Pulmonary artery endothelial cell (primary cell): ENCODE measurements at places on chromosomes 5 and 9.

DNA sequence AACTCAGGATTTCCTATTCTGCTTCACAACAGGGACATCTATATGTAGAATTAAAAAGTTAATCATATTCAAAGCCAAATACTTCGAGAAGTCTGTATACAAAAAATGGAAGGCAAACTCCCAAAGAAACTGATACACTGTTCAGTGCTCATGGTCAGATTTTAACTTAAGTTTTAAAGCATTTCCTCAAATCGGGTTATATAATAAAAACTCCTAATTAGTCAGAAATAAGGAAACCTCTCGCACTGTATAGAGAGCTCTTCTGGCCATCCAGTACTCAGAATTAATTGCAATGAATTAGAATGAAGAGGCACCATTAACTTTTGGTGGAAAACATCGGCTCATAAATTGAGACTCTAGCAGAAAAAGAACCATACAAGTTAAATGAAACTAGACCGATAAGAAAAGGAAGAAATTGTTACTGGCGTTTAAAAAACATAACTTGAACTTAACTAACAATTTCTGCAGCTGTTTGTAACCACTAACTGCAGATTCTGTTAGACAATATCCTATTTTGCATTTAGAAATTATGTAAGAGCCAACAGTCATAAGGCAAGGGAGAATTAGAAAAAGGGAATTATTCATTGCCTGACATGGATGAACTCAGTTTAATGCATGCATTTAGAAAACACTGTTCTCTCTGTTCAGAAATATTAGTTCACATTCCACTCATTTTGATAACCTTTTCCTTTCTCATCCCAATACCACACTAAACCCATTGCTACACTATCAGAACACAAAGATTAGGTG lies 96.6 kb downstream of the FNBP1 start:
- DNase-seq, result no peak

GRCh38 chr9:128899566-128900322 lies 17.8 kb downstream of the LRRC8A start:
- DNase-seq, result no peak

DNA sequence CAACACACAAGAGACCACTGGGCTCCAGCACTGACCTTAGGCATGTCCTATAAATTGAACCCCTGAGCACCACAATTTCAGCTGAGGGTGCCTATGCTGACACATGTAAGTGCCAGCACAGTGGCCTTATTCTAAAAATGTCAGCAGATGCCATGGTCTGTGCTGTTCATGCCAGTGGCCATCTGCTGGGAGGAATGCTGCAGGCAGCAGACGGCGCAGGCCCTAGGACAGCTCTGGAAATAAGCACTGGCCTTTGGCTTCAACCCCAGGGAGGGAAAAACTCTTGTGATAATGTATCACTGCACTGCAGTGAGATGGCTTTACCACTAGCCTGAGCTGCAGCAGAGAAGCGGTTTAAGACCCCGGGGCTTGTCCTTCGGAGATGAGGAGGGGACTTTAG lies 98.5 kb downstream of the SYK start:
- DNase-seq, result no peak

- no peak for DNase-seq
Measured at GRCh38 chr9:2872250-2872930, 28.5 kb upstream of the PUM3 start.

GRCh38 chr9:3912817-3913216 lies 387.0 kb upstream of the RFX3 start:
- DNase-seq, result no peak

DNA sequence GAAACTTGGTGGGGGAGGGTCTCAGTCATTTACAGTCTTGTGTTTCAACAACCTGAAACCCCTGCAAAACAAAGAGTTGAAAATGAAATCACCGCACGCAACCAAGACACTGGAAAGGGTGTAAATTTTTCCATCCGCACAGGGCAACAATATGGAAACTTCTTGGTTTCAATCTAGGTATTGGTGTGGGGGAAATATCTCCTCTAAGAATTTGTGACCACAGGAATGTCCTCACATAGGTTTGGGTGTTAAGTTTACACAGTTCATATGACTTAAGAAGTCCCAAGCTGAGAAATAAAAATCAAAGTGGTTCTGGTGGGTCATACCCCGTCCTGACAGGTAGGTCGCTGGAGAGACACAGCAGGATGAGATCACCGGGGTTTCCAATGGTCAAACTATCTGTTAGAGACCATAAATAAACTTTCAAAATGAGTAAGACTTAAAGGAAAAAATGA lies 51.9 kb upstream of the PIP5K1B start:
- no peak for DNase-seq

GRCh38 chr9:21856301-21857094 lies 54.1 kb downstream of the MTAP start:
- DNase-seq, result no peak

DNA sequence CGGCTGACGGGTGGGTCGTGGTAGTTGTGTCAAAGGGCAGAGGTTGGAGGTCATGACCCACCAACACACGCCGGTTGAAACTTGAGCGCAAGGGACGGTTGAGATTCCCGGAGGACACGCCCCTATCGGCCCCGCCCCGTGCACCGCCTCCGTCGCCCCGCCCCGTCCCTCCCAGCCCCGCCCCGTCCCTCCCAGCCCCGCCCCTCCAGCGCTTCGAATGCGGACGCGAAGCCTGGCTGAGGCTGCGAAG lies 226 bp upstream of the RANBP17 start:
- no peak for DNase-seq

DNA sequence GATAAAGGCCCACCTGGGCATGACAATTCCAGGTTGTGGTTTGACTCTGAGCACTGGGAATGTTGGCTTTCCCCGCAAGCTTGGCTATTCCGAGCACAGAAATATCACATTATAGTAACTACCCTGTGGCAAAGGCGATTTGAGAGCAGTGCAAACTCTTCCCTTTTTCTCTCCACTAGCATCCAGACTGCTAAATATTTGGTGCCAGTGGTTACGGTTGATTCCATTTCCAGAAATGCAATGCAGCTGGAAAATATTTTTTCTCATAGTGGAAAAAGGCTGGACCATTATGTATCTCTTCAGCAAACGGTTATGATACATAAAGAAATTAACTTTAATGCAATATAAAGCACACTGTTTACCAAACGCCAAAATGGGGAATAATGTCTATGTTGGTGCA lies 158.0 kb downstream of the ENC1 start:
- no peak for DNase-seq

DNA sequence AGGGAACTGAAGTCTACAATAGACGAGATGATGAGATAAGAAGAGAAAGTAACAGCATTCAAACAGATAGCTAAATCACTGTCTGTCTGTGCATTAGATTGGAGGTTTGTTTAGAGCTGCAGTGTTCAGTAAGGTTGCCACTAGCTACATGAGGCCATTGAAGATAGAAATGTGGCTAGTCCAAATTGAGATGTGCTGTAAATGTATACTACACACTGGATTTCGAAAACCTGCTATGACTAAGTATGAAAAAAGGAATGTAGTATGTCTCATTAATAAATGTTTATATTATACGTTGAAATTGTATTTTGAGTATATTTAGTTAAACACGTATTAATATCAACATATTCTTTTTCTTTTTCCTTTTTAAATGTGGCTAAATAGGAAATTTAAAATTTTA lies 142.1 kb downstream of the XRCC4 start:
- no peak for DNase-seq

- no peak for DNase-seq
Measured at GRCh38 chr9:14705079-14705478, 11.8 kb upstream of the ZDHHC21 start.

- DNase-seq, result peak; percentile 43
Measured at GRCh38 chr5:131514316-131515283, 120.4 kb downstream of the RAPGEF6 start.

GRCh38 chr5:18068826-18069225 lies 434.6 kb downstream of the TAF11L14 start:
- no peak for DNase-seq

- no peak for DNase-seq
Measured at GRCh38 chr9:70594386-70594944, 180.0 kb upstream of the KLF9 start.

- DNase-seq, result no peak
Measured at GRCh38 chr5:136638084-136638483, 272.7 kb upstream of the TRPC7 start.

GRCh38 chr5:155103146-155103545 lies 89.6 kb downstream of the KIF4B start:
- DNase-seq, result no peak

GRCh38 chr9:117656002-117656401 lies 48.2 kb upstream of the TLR4 start:
- DNase-seq, result no peak

DNA sequence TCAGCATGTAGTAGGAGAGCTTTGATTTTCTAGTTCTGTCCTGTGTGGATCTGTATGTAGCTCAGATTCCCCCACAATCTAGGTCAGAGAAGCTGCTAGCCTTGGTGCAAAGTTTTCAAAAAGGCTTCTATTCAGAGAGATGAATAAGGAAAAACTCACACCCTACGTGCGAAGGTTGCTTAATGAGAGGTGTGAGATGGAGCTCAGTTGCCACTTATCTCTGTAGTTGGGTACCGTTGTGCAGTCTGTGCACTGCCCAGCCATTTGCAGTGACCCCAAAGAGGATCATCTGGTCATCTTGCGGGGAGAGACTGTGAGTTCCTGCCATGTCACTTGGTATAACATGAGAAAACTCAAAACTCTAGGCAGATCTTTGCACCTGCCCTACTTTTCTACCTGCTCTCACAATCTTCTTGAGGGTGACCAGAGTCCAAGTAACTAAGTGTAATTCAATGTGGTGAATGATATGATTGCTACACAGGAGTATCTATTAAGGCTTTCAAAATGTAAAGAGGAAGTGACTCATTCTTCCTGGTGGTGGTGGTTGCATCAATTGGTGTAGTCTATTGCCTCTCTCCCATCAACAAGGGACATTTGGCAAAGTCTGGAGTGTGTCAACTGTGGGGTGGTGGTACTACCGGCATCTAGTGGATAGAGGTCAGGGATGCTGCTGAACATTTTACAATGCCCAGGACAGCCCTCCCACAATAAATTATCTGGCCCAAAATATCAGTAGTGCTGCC lies 65.2 kb downstream of the TMC1 start:
- no peak for DNase-seq

GRCh38 chr5:93331863-93332262 lies 249.2 kb downstream of the NR2F1-AS1 start:
- no peak for DNase-seq

GRCh38 chr5:142095651-142096330 lies 12.8 kb upstream of the NDFIP1 start:
- DNase-seq, result no peak

DNA sequence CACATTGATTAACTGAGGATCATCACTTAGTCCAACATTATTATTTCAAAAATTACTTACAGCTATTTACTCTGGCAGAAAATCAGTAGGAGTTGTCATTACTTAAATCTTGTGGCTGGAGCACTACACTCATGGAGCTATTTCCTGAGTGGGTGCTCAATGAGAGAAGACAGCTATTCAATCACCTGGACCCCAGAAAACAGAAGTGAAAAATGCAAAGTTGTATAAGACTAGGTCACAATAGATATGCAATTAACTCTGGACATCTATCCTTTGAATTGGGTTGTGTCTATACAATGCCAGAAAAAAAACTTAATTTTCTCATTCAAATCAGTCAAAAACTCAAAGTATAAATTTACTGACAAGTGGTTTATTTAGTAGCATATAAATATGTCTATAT lies 340.9 kb downstream of the EFNA5 start:
- DNase-seq, result no peak

DNA sequence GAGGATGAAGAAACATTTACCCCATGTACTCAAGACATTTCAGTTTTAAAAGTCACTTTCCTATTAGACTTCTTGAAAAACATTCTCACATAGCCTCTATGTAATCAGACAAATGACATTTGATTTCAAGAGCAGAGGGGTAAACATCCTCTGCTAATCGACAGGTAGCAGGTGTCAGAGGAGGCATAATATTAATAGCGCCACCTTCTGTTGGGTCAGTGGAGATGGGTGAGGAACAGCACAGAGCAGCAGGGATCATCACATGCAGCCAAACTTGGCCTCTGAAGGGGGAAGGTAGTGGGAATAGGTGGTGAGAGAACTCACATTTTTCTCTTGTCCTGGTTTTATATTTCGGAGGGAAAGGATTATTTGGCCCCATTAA lies 3.3 kb upstream of the LSM11 start:
- DNase-seq, result no peak

GRCh38 chr5:134568337-134568700 lies 42.8 kb downstream of the JADE2 start:
- no peak for DNase-seq

DNA sequence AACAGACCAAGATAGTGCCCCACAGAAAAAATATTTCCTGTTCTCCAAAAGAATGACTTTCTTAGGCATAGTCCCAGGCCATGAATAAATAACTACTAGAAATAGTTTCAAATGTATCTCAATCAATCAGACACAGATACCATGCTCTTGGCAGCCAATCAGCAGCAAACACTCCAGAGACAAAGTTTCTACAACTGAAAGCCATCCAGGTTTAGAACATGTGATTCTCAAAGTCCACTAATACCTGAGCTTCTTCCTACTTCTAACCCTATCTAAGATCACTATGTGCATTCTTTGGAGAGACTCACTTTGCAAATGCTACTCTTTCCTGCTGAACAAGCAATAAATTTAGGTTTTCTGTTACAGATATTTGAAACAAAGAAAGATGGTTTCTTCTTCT lies 425.8 kb upstream of the GRIN3A start:
- DNase-seq, result no peak

- no peak for DNase-seq
Measured at GRCh38 chr9:4098031-4098430, 201.8 kb downstream of the GLIS3 start.

- DNase-seq, result no peak
Measured at GRCh38 chr5:104793031-104793754, 1230.6 kb upstream of the NUDT12 start.

- no peak for DNase-seq
Measured at GRCh38 chr5:156949424-156949823, 13.6 kb downstream of the TIMD4 start.

DNA sequence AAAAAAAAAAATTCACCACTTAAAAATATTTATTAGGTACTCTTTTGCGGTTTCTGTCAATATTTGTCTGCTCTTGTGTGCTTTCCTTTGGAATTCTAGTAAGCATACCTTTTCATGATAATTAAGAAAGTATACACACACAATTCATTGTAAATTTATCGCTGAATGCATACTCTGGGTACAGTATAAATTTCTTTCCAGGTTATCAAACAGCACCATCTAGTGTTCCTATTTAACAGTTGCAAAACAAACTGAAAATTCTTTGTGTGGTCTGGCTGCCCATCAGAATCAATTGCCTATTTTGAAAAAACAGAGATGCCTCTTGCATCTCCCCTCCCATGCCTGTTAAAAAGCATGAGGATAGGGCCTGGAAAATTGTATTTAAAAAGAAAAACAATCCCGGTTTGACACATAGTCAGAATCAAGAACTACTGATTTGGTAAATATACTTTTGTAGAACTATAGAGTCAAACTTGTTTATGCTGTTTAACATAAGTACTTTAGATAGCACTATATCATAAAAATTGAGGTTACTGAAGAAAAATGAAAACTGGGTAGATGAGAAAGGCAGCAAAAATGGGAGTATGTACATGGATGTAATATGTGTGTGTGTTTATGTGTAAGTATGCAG lies 16.2 kb downstream of the PGGT1B start:
- DNase-seq, result no peak

- no peak for DNase-seq
Measured at GRCh38 chr9:24459953-24460352, 85.7 kb downstream of the IZUMO3 start.
